ENCODE measurements at places on chromosomes 3 and 15. TPM values are rescaled to one million over a fixed set of nuclear protein-coding genes. Genes with fewer than 3 reads are reported as not detected.

Gene STT3B
- 95.2 TPM for total RNA-seq

- no peak for DNase-seq
Measured at GRCh38 chr15:88344786-88345185, 88.2 kb upstream of the NTRK3 start.

GRCh38 chr15:72796515-72797337 lies 13.2 kb upstream of the ADPGK start:
- peak; percentile 33 for DNase-seq

Gene TMEM40
- total RNA-seq, result not detected

Gene PLA2G4E
- total RNA-seq, result not detected

DNA sequence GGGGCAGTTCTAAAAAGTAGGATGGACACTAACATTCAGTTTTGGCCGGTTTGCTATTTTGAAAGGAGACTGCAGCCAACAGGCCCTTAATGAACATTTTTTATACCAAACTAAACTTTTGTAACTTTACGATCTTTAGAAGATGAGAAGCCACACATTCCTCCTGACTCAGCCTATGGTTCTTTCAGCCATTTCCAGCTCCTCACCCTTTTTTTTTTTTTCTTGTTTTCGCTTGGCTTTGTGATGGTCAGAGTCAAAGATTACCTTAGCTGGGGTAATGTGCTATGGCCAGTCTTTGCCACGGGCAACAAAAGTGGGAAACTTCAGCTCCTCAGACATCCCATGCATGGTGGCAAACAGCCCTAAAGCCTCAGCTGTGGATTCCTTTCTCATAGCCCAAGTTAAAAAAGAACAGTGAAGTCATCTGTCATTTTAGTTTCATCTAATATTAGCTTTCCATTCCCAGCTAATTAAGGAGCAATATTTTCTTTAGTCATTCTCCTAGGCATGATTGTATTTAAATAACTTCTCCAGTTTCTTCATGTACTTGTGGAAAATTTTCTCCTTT lies 368.7 kb downstream of the MFSD1 start:
- no peak for DNase-seq

Gene CAND2
- total RNA-seq, result 18.2 TPM

Gene ZPLD1
- total RNA-seq, result 0.54 TPM

DNA sequence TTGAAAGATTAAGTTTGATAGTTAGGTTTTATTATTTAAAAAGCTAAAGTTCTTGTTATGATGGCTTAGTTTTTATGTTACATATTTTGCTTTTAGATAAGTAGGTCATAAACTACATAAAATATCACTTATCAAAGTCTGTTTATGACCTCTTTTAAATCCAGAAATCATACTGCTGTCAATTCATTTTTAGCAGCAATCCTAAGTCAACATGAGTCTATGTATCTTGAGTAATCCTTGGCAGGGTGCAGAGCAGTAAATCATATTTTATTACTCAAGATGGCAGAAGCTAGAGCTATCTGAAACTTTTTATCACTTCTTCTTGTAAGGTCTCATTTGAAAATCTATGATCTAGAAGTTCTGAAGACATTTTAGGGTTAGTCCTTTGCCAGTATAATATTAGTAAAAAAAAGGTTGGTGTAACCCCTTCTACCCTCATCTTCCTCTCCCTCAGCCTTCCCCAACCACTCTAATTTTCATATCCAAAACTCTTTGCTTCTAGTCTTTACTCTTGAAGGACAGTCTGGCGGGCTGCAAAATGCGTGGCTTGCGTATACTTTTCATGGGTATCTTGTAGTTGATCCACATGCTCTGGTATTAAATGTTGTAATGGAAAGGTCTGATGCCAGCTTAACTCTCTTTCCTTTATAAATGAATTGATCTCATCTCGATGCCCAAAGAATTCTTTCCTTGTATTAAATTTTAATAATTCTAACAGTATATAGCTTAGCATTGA lies 134.0 kb upstream of the THRB start:
- DNase-seq, result no peak

DNA sequence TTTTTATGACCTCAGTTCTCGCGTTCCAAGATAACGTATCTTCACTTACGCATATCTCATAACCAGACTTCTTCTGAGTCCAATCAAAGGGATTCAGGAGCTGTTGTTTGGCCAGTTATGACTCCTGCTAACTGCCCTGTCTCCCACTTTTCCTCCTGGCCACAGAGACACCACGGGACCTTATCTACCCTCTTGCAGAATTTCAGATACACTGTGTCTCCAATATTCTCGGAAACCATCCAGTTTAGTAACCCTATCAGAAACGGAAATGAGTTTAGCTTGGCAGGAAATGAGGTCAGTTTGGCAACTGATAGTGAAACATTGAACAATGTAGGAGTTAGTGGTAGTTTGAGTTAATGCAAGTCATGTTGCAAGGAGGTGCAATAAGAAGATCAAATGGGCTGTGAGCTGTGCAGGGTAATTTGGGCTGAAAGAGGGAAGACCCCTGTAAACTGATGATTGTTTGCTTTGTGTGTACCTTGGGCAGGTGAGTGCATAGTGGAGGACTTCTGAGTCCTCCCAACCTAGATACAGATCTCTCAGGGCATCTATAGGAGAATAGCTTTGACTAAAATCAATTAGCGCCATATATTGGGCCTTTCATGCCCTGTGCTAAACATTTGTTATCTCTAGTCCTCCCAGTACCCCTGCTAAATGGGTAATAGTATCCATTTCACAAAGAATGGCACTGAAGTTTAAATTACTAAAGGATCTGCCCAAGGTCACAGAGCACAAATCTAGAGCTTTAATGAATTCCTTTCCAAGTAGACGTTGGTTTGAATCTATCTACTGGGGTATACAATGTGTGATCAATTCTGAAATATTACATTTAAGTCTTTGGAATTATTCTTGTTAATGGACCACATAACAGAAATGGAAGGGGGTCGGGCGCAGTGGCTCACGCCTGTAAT lies 41.3 kb upstream of the PIK3CB start:
- no peak for DNase-seq
